ENCODE measurements at places on chromosomes 3 and 15.
A peak's percentile ranks its signal among the peaks of the same experiment; 100 is the strongest.

DNA sequence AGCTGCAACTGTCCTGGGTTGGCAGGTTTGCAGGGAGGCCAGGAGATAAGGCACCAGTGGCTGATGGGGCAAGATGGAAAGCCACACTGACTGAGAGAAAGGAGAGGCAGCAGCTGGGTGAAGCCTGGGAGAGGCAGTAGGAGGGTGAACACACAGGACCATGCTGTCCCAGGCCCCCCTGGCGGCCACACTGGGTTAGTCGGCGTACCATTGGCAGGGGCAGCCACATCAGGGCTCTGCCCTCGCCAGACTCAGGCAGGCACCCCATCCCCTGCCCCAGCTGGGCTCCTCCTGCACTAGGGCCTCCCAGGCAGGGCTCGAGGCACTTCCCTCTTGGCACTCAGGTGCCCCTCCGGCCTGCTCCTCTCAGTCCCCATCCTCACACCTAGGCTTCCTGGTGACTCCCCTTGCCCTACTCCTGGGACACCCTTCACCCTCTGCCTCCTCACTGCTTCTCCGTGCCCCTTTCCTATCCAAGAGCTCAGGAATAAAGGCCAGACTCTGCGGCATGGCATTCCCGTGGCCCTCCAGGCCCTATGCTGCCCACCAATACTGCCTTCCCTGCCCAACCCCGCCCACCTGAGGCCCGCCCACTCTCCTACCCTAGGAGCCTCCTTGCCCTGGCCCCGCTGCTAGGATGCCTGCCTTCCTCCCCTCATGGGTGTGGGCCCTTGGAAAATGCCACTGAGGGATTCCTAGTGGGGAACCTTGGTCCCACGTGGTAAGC is 28.7 kb upstream of the DUSP7 start:
- no peak for DNase-seq

GRCh38 chr15:78417754-78418630 is 20.0 kb upstream of the IREB2 start:
- DNase-seq = no peak

- DNase-seq = no peak
These were observed 215.2 kb downstream of the ZNF621 start for GRCh38 chr3:40739971-40740370.

GRCh38 chr3:31848911-31849310 is 132.2 kb downstream of the OSBPL10 start:
- peak; percentile 5 for DNase-seq

- DNase-seq = no peak
These were observed 77.4 kb upstream of the ANKRD28 start for GRCh38 chr3:15875016-15875689.

DNA sequence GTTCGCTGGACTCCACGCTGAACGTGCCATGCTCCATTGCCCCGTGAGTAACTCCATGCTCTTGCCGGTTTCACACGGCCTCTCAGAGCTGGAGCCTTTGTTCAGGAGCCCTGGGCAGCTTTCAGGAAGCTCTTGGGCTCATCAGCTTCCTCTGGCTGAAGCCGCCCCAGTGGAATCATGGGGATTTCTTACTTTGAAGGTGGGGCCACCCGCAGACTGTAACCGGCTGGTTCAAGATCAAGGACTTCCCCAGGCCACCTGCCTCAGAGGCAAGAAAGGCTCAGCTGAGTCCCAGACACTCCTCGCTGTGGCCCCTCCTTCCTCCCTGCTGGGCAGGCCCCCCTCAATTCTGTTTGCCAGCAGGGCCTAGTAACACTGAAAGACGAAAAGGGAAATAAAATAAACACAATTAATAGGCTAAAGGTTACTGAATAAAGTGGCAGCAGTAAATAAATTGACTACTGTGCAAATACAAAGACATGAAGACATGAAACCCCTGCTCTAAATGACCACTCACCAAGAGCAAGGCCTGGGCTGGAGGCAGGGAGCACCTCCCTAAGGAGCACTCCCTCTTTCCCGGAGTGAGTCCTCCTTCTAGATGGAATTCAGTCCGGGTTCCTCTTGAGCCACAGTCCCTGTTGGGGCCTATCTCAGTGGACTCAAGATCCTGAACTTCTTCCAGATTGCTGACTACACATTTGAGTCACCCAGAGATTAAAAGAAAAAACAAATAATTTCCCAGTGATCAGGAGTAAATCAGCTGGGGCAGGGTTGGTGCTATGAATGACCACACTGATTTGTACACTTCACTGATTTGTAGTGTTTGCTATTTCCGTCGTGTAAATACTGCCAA is 51.0 kb downstream of the ZDHHC19 start:
- peak; percentile 59 for DNase-seq

- no peak for DNase-seq
These were observed 115.7 kb upstream of the CHRM5 start for GRCh38 chr15:33852570-33852969.

GRCh38 chr3:150494411-150494977 is 51.8 kb downstream of the SERP1 start:
- DNase-seq = no peak

GRCh38 chr3:3860235-3860634 is 61.0 kb downstream of the LRRN1 start:
- DNase-seq = no peak

GRCh38 chr3:197428117-197428801 is 127.5 kb downstream of the BDH1 start:
- no peak for DNase-seq

DNA sequence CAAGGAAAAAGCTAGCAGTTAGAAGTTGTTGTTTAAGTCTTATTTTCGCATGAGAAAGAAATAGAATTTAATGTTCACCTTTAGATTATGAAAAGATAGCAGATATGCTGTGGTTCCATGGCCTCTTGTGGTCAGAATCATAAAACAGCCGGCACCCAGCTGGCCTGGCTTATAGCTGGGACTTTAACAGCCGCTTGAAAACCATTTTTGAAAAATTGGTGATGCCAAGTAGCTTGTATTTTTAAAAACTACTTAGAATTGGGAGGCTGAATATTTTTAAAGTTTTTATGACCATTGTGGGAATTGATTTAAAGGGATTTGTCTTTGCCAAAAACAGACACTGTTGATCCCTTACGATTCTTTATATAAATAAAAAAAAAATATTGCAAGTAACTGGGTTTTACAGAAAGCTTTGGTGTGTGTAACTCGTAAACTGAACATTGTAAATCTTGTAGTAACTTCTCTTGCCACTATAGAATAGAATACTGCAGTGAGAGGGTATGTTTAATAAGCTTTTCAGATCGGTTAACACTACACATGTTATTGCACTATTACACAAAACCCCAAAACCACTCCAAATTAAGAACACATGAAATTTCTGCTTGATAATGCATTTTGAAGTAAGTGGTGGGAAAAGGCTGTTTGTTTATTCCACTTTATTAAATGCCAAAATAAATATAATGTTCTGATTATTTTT is 6.6 kb downstream of the ARRDC4 start:
- DNase-seq = no peak

GRCh38 chr3:73707772-73708171 is 83.0 kb upstream of the PDZRN3 start:
- DNase-seq = no peak

GRCh38 chr15:80942266-80942665 is 47.4 kb downstream of the MESD start:
- no peak for DNase-seq

- peak; percentile 47 for DNase-seq
These were observed 8.2 kb downstream of the SLC6A6 start for GRCh38 chr3:14410503-14411165.

DNA sequence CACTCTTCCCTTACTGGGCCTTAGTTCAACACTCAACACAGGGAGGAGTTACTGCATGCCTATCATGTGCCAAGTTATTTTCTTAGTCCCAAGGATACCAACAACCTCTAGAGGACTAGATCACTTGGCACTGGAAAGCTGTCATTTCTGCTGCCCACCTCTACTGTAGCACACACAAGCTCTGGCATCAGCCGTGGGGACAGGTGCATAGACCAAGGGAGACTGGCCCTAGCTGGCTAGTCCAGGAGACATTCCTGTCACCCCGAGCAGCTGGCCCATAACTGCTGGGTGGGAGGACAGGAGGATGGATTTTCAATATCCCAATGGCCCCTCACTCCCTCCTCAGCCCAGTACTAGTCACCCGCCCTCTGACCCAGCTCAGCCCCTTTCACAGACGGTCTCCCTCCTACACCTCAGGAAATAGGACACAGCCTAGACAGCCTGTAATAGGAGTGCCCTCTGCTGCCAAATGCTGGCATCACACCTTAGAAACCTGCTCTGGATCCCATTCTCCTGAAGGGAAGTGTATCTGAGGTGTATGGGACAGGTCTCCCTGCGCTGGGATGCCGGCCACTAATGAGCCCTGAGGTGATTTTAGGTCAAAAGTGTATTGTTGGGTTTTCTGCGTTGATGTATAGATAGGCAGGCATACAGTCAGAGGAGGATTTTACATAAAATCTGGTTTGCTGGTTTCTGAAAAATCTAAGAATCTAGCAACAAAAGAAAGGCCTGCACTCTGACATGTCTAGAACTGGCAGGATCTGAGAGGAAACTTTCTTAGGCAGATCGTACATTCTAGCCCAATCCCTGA is 3.4 kb upstream of the DZIP1L start:
- peak; percentile 56 for DNase-seq

- no peak for DNase-seq
These were observed 66.7 kb downstream of the MEF2A start for GRCh38 chr15:99632521-99632920.

- DNase-seq = no peak
These were observed 25.0 kb downstream of the SRGAP3 start for GRCh38 chr3:9224490-9224889.

DNA sequence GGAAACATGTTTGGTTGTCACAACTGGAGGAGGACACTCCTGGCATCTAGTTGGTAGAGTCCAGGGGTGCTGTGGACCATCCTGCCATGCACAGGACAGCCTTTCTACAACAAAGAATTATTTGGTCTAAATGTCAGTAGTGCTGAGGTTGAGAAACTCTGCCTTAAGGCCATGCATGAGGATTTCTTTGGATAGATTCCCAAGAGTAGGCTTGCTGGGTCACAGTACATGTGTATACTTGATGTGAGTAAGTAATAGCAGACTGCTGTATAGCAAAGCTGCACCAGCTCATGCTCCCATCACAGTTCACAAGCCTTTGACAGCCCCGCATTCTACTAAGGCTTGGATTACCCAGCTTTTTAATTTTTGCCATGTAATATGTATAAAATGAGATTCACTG is 151.3 kb downstream of the MFSD1 start:
- DNase-seq = no peak

DNA sequence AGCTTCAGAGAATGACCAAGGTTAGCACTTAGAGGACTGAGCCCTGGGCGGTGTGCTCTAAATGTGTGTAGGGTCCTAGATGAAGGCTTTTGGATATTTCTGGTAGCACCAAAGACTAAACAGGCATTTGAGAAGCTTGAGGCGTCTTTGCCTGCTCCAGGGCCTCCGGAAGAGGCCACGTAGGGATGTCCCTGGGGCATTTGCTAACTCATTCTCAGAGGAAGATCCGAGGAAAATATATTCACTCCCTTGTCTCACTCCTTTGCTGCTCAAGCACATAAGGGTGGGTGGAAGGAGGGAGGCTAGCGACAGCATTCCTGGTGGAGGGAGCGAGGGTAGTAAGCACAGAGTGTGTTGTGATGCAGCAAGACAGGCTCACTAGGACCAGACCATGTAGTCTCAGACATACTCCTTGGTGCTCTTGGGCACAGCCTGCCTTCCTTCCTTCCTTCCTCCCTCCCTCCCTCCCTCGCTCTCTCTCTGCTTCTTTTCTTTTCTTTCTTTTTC is 38.5 kb upstream of the XCR1 start:
- DNase-seq = no peak

DNA sequence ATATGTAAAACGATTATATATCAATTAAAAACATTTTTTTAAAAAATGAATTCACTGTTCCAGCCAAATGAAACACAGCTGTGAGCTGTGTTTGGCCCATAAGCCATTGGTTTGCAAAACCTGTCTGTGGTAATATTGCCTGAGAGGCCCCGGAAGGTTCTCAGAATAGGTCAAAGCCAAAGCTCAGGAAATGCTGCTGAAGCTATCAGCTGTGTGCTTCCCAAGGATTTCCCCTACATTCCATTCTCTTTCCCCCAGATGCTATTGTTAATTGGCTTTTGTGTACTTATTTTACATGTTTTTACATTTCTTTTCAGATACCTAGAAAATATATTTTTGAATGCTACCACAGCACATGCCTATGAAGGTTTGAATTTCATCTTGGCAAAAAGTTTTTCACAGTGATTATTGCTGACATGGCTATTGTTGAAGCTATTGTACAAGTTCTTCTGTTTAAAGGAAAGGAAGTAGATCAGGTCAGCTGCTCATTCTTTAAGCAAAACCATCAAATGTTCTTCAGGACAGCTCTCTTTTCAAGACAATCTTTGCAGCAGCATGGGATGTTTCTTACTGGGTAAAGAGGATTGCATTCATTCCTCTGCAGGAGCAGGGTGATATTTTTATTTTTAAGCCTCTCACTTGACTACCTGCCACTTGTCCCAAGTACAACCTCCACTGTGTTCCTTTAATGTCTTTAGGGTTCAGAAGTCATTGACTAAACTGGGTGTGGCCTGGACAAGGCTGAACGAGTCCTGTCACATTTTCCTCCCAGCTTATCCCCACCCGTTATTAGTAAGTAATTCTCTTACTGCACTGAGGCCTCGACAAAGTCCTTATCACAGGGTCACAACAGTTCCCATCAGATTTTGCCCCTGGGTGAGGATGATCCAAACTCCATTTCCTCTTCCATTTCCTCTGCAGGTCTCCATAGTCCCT is 26.3 kb upstream of the BNC1 start:
- DNase-seq = no peak

DNA sequence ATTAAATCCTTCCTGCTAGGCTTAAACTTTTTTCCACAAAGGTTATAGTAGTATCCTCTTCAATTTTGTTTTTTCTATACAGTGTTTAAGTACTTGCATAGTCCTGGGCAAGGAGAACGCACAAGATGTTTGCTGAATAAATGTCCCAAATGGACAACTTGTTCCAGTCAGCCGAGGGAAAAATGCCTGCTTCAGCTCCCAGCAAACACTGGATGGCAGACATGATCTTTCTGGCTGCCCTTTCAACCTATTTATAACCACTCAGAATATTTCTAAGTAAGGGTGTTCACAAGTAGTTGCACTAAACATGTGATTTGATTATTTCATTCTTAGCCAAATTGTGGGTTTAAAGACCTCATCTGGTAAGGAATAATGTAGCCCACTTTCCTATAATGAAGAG is 29.8 kb downstream of the GNB4 start:
- DNase-seq = peak; percentile 4

DNA sequence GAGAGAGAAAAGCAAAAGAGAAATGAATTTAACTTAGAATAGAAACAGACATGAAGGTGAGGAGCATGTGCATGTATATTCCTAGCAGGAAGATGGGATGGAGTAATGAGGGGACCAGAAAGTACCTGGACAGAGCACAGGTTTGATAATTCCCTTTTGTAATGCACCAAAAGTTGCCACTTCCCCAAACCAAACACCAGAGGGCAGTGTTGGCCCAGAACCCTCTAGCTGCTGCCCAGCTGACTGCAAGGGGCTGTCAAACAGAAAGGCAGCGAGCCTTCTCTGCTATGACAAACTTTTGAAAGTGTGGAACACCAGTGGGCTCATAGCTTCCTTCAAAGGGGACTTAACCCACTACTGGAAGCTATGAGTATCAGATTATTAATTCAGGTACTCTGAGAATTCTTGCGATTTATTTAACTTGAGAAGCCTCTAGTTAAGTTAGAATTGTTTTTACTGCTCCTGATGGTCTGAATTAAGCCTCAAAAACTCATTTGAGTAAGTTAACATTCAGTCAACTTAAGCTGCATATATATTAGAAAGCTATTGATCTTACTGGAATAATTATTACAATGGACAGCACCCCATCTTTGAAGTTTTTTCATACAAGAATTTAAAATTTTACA is 234.9 kb downstream of the NEK10 start:
- peak; percentile 23 for DNase-seq

- no peak for DNase-seq
These were observed 47.4 kb upstream of the SYN2 start for GRCh38 chr3:11956781-11957180.

GRCh38 chr3:175869404-175869803 is 1010.3 kb downstream of the NAALADL2 start:
- DNase-seq = no peak
